ENCODE measurements at places on chromosomes 5 and 9. TPM values are rescaled to one million over a fixed set of nuclear protein-coding genes. Genes with fewer than 3 reads are reported as not detected.

DNA sequence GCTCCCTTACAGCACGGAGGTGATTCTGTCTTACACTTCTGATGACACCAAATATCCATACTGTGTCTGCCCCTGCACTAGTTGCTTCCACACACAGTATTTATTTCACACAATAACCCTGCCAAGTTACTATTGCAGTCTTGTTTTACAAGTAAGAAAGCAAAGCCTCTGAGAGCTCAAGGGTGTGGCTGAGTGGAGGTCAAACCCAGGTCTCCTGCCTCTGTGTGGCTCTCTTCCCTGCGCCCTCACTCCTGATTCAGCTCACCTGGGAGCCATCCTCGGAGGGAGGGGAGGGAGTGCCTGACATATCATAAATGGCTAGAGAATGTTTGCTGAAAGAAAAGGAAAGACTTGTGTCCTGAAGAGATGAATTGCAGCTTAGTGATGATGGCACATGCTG is 41.0 kb downstream of the MVB12B start:
- DNase-seq: no peak

GRCh38 chr9:105244734-105245028 is 230 bp downstream of the SLC44A1 start:
- DNase-seq: no peak

The TTC16 gene
- polyA plus RNA-seq: 0.02 TPM

DNA sequence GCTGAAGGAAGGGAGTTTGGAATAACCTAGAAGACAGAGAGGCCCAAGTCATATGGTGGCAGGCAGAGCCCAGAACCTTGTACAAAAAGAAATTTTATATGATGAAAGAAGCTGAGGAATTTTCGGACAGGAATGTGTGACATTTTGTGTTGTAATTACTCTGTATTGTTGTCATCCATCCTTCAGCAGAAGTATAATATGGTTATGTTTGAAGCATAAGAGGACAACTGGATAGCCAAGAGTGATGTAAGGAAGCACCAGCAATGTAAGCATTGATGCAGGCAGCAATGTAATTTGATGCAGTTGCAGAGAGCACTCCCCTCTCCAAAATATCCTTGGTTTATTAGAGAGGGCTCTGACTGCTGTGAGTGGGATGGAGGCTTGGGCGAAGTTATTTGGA is 19.1 kb upstream of the SNX2 start:
- DNase-seq: peak; percentile 47

DNA sequence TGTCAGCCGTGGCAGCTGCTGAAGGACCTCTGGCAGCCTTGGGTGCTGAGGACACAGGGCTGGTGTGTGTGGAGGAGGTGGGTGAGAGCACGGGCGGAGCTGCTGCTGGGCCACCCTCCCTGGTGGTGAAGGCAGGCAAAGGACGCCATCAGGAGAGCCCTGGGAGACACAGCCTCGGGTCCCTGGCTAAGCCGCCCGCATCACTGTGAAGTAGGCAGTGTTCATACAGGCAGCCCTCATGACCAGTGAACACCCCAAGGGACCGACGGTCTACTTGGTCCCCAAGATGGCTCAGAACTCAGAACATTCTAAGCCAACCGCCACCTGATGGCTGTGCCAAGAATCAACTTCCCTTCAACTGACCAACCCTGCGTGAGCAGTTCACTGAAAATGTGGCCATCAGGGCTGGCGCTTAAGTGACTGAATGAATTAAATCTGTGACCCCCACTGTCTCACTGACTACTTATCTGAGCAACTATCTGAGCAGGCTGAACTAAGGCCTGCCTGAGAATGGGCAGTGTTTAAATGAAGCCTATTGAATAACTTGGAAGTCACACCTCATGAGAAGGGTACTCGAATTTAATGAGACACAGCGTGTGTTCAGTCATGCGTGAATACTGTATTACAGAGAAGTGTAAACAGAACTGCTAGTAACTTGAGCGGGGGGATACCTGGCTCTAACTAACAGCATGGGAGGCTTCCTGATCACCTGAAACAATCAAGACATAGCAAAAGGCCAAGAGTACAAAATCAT is 54.7 kb upstream of the SIMC1 start:
- no peak for DNase-seq

The CSF1R gene
- 0.15 TPM for polyA plus RNA-seq

The SH3PXD2B gene
- polyA plus RNA-seq: 23.0 TPM

- DNase-seq: no peak
These were observed 57.3 kb upstream of the LRRC70 start for GRCh38 chr5:62521319-62521718.

The PALM2AKAP2 gene
- polyA plus RNA-seq: 3.7 TPM

- DNase-seq: peak; percentile 32
These were observed 48.4 kb upstream of the GNE start for GRCh38 chr9:36306471-36307306.

GRCh38 chr5:170571875-170572852 is 68.3 kb downstream of the KCNIP1 start:
- peak; percentile 42 for DNase-seq

The MEF2C gene
- 9.3 TPM for polyA plus RNA-seq

DNA sequence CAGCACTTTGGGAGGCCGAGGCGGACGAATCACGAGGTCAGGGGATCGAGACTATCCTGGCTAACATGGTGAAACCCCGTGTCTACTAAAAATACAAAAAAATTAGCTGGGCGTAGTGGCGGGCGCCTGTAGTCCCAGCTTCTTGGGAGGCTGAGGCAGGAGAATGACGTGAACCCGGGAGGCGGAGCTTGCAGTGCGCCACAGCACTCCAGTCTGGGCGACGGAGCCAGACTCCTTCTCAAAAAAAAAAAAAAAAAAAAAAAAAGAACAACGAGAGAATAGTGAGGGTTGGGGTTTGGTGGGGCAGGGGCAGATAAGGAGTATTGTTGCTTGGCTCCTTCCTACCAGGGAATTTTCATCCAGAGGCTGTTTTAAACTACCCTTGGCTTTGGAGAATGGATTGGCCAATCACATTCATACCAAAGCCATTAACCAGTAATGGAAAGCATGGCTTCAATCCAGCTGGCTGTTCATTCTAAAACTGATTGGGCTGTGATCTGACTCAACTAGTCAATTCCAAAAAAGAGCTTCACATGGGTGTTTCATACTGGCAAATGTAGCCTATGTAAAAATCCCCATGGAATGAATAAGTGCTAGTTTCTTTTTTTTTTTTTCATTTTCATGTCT is 64.4 kb downstream of the PLCXD3 start:
- peak; percentile 23 for DNase-seq

GRCh38 chr5:177604116-177604521 is 4.2 kb downstream of the B4GALT7 start:
- DNase-seq: no peak

DNA sequence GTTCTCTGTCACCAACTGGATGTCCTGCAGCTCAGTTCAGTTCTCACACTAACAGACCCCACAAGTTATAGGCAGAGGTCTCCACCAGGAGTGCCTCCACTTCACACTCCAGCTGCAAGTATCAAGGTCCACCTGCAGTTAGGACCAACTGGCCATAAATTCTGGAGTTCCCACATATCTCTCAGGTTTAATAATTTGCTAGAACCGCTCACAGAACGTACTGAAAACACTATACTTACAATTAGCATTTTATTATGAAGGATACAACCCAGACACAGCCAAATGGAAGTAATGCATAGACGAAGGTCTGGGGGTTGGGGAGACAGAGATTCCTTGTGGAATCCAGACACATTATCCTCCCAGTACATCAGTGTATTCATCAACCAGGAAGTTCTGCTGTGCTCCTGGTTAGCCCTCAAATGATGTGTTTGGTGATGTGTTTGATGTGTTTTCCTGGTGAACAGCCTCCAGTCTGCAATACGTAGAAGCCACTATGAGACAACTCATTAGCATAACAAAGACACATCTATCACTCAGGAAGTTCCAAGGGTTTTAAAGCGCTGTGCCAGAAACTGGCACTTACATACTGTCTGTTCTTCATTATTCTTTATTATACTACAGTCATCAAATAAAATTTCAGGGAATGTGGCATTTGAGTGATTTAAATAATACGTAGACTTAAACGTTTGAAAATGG is 25.4 kb downstream of the OGN start:
- DNase-seq: peak; percentile 29

The C5 gene
- polyA plus RNA-seq: 1.9 TPM

The SAXO1 gene
- not detected for polyA plus RNA-seq

DNA sequence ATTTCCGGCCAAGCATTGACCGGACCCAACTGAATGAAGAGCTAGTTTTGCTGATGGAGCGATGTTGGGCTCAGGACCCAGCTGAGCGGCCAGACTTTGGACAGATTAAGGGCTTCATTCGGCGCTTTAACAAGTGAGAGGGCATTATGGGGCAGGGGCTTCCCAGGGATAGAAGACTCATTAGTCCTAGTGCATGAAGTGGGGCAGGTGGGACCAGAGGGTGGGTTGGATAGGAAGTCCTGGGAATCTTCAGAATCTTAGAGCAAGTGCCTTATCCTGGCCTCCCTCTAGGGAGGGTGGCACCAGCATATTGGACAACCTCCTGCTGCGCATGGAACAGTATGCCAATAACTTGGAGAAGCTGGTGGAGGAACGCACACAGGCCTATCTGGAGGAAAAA is 6.0 kb downstream of the SPAG8 start:
- no peak for DNase-seq

DNA sequence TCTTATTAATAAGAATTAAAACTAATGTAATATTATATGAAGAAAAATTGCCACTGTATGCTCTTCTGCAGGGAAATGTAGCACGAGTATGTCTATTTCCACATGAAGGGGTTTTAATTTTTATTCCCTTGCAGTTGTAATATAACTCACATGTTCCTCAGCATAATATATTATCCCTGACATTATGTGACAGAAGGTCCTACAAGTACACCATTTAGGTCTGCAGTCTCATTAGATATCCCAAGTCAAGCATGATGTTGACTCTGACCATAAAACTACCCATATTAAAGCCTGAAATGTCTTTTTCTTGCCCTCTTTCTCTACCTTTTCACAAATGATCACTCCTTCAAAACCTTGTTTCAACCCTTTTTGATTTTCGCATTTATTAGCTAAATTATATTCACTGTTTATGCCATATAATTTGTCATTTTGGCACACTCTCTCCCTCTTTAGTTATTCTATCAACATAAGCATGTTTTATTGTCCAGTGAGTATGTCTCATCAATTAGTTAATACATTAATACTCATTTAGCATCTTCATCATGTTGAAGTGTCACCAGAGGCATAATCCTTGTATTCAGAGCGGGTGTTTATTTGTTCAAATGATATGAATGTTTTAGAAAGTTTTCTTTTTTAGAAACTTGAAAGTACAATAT is 532.8 kb downstream of the MAT2B start:
- no peak for DNase-seq

The CARTPT gene
- not detected for polyA plus RNA-seq

The DRD1 gene
- polyA plus RNA-seq: 0.19 TPM

DNA sequence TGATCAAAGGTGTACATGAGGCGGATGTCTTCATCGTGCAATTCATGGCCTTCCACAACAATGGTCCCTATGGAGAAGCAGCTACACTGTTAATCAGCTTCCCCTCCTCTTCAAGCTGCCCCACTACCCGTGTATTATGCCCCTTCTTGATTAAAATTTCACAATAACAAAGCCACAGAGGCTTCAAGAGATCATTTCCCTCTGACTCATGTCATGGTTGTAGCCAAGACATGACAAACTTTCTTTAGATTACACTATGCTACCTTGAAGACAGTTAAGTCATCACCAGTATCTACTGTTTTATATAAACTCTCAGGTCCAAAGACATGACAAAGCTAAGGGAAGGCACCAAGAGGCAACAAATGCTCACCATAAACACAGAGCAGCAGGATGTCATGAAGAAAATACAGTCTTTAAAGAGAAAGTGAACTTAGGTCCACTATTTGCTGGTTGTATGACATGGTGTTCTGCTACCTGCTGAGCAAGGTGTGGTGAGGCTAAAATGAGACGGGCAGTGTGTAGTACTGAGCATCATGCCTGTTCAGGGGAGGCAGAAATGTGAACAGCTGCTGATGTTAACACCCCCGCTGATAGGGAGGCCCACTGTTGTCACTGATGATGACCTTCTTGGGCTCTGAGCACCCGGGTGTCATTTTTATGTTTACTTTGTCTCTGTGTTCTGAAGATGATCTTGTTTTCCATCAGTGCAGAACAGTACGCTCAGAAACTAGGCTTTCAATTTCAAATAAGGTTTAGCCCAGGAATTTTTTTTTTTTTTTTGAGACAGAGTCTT is 48.3 kb downstream of the IARS1 start:
- peak; percentile 87 for DNase-seq

The PDE6A gene
- 0.02 TPM for polyA plus RNA-seq

DNA sequence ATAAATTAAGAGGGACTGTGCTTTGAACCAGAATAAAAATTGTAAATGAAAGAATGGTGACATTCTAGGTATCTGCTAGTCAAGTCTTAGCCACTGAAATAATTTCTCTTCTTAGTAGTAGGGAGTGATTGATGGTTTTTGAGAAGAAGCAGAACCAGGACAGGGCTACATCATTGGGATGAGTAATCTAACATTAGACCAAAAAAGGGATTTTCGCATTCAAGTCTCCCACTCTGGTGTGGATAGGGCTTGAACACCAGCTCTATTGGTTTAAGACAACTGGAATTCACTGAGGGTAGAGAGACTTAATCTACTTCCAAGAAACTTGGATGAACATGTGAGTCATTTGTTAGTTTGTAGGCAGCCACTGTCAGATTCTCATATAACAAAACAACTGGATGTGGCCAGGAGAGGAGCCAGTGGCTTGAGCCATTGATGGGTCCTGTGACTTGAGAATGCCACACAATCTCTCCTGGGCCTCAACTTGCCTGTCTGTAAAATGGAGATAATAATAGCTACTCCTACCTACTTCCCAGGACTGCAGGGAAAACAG is 16.6 kb downstream of the FAT2 start:
- no peak for DNase-seq

The HTR1A gene
- polyA plus RNA-seq: not detected

GRCh38 chr5:113163328-113163727 is 186.7 kb downstream of the DCP2 start:
- DNase-seq: peak; percentile 64

The OCLN gene
- 3.1 TPM for polyA plus RNA-seq

The STKLD1 gene
- polyA plus RNA-seq: 0.79 TPM

DNA sequence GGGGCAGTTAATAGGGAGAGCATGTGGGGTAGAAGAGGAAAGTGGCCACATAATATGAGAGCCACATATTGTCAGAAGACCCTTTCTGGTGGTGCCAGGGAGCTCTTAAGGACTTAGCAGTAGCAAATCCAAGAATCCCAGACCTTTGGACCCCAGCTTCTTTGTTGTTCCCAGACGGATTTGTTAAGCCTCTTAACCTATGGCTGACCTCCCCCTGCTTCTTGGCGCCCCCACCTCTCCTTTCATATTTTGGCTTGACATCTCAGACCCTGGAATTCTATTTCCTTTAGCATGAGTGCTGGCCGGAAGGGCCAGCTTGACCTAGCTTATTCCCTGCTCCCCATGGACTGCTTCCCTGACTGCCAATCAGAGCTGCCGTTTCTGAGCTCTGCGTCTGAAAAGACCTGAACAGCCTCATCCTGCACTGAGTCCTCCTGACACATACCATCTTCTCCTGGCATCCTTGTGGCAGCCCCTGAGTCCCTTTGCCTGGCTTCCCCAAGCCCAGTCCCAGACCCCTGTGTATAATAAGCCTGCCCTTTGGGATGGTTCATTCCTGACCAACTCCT is 116.3 kb downstream of the PRKACG start:
- DNase-seq: no peak

Data from fibroblast of lung (primary cell).